ENCODE measurements at places on chromosomes 2 and 18. TPM values are rescaled to one million over a fixed set of nuclear protein-coding genes. Genes with fewer than 3 reads are reported as not detected.
A peak's percentile ranks its signal among the peaks of the same experiment; 100 is the strongest.

Gene DNAH7
- total RNA-seq = 4.3 TPM

Gene KCNIP3
- total RNA-seq = 4.7 TPM

Gene OSBPL6
- total RNA-seq = 0.79 TPM

Gene CMPK2
- total RNA-seq = 4.3 TPM

Gene CCDC85A
- total RNA-seq = 0.20 TPM

Gene MYOM1
- total RNA-seq = 15.7 TPM

Gene ALK
- total RNA-seq = 0.06 TPM

Gene TDRD15
- not detected for total RNA-seq

Gene REG1B
- total RNA-seq = 34,839 TPM

Gene ANO7
- total RNA-seq = 0.97 TPM

Gene KYNU
- 0.12 TPM for total RNA-seq

Gene RESP18
- total RNA-seq = not detected

Gene MARCO
- total RNA-seq = 1.7 TPM

Gene RFTN2
- total RNA-seq = 1.5 TPM

- H3K4me3 ChIP-seq = no peak overlapping the region
- H3K27ac ChIP-seq = no peak overlapping the region
- no peak for DNase-seq
- no peaks in the 10 kb centered on the region for H3K4me1 ChIP-seq
- H3K36me3 ChIP-seq = no peaks in the 10 kb centered on the region
Measured at GRCh38 chr2:6353669-6354068, 512.0 kb downstream of the CMPK2 start.

- no peaks in the 10 kb centered on the region for H3K4me1 ChIP-seq
- DNase-seq = no peak
- H3K27ac ChIP-seq = no peak overlapping the region
- H3K4me3 ChIP-seq = no peak overlapping the region
- H3K27me3 ChIP-seq = no peaks in the 10 kb centered on the region
- H3K36me3 ChIP-seq = no peaks in the 10 kb centered on the region
Measured at GRCh38 chr18:37869051-37869450, 303.5 kb upstream of the CELF4 start.

GRCh38 chr2:127531221-127531648, 4.2 kb upstream of the MYO7B start:
- no peak overlapping the region for H3K27ac ChIP-seq
- no peaks in the 10 kb centered on the region for H3K36me3 ChIP-seq
- H3K4me1 ChIP-seq = peaks cover 2% of the 10 kb centered on the region
- no peak overlapping the region for H3K4me3 ChIP-seq
- no peaks in the 10 kb centered on the region for H3K27me3 ChIP-seq

- H3K27ac ChIP-seq = no peak overlapping the region
- H3K27me3 ChIP-seq = no peaks in the 10 kb centered on the region
- no peak for DNase-seq
- no peaks in the 10 kb centered on the region for H3K4me1 ChIP-seq
- H3K36me3 ChIP-seq = no peaks in the 10 kb centered on the region
Measured at GRCh38 chr2:1830936-1831619, 86.8 kb upstream of the PXDN start.

DNA sequence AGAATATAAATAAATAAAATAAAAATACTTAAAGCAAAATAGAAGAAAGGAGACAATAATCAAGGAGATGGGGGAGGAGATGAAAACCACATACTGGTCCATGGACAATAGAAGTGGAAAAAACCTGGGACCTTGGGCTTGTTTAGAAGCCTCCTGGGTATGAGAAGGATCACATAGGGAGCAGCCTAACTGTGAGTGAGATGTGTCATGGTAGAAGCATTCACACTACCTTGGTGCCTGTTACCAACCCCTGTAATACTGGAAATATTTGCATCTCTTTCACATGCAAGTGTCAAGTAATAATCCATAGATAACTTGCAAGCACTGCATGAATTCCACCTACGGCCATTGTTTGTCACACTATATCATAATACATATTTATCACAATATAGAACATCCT, 23.2 kb upstream of the RNF103 start:
- H3K36me3 ChIP-seq = no peaks in the 10 kb centered on the region
- H3K4me1 ChIP-seq = no peaks in the 10 kb centered on the region
- H3K27me3 ChIP-seq = no peaks in the 10 kb centered on the region
- no peak overlapping the region for H3K27ac ChIP-seq
- DNase-seq = no peak

- no peaks in the 10 kb centered on the region for H3K4me1 ChIP-seq
- no peak overlapping the region for H3K27ac ChIP-seq
- DNase-seq = no peak
- H3K36me3 ChIP-seq = no peaks in the 10 kb centered on the region
- H3K4me3 ChIP-seq = no peak overlapping the region
Measured at GRCh38 chr2:199707593-199708185, 143.3 kb downstream of the FTCDNL1 start.

GRCh38 chr2:42317486-42317885, 43.5 kb downstream of the COX7A2L start:
- DNase-seq = no peak
- H3K4me3 ChIP-seq = no peak overlapping the region
- no peaks in the 10 kb centered on the region for H3K27me3 ChIP-seq

- H3K4me1 ChIP-seq = no peaks in the 10 kb centered on the region
- H3K36me3 ChIP-seq = no peaks in the 10 kb centered on the region
- no peak overlapping the region for H3K4me3 ChIP-seq
- H3K27me3 ChIP-seq = no peaks in the 10 kb centered on the region
- no peak for DNase-seq
Measured at GRCh38 chr2:219461047-219461514, 26.4 kb downstream of the SPEG start.

DNA sequence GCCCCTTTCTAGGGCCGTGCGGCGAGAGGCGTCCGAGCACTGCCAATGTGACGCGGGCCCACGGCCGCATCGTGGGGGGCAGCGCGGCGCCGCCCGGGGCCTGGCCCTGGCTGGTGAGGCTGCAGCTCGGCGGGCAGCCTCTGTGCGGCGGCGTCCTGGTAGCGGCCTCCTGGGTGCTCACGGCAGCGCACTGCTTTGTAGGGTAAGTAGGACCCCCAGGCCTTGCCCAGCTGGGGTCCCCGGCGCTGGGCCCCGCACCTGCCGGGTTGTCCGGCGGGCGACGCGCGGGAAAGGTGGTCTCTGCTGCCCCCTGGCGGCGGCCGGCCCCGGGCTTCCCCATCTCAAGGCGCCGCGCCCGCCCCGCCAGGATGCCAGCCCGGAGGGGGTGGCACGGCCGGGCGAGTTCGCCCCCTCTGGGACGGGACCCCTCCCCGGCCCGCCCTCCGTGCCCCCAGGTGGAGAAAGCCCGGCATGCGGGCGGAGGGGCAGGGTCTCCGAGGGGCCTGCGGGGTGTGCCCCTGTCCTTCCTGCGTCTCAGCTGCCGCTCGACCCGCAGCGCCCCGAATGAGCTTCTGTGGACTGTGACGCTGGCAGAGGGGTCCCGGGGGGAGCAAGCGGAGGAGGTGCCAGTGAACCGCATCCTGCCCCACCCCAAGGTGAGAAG, 1.9 kb downstream of the PRSS56 start:
- no peak overlapping the region for H3K27ac ChIP-seq
- H3K36me3 ChIP-seq = no peaks in the 10 kb centered on the region
- DNase-seq = peak; percentile 71
- H3K4me1 ChIP-seq = no peaks in the 10 kb centered on the region
- H3K27me3 ChIP-seq = peaks cover 17% of the 10 kb centered on the region

- H3K27ac ChIP-seq = peak within 1 kb of the TSS; percentile 39
- no peaks in the 10 kb centered on the region for H3K36me3 ChIP-seq
- H3K4me1 ChIP-seq = no peaks in the 10 kb centered on the region
- DNase-seq = peak; percentile 15
Measured at GRCh38 chr2:238100049-238100820, at the start of gene ESPNL. ESPNL (plus strand) TSS chr2:238100340; CDS start chr2:238100420, 80 bp downstream.

DNA sequence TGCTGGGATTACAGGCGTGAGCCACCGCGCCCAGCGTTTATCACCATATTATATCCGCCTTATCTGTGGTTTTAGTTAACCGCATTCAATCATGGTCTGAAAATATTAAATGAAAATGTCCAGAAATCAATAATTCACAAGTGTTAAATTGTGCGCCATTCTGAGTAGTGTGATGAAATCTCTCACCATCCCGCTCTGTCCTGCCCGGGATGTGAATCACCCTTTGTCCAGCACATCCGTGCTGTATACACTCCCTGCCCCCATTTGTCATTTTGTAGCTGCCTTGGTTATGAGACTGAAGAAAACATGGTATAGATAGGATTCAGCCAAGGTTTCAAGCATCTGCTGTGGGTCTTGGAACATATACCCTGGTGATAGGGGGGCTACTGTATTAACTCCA, 70.7 kb downstream of the TIMM21 start:
- H3K27me3 ChIP-seq = no peaks in the 10 kb centered on the region
- H3K27ac ChIP-seq = no peak overlapping the region
- H3K4me3 ChIP-seq = no peak overlapping the region
- H3K36me3 ChIP-seq = no peaks in the 10 kb centered on the region
- DNase-seq = no peak
- H3K4me1 ChIP-seq = peaks cover 13% of the 10 kb centered on the region

DNA sequence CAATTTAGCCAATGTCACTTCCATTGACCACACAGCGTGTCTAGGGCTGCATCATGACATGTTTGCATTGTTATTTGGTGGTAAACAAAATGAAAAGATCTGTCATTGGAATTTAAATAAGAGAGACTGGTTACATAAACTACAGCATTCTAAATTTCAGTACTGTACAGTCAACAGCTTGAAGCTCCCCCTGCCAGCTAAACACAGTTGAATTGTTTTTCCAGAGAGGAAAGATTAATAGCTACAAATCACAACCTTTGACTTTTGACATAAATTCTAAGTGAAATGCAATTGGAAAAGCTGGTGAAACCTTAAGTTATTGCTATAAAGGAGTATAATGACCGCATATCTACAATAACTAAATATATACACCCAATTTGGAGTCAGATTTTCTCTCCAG, 1600.0 kb upstream of the ACVR2A start:
- no peak overlapping the region for H3K27ac ChIP-seq
- DNase-seq = no peak
- H3K4me1 ChIP-seq = no peaks in the 10 kb centered on the region
- H3K36me3 ChIP-seq = no peaks in the 10 kb centered on the region
- H3K4me3 ChIP-seq = no peak overlapping the region

DNA sequence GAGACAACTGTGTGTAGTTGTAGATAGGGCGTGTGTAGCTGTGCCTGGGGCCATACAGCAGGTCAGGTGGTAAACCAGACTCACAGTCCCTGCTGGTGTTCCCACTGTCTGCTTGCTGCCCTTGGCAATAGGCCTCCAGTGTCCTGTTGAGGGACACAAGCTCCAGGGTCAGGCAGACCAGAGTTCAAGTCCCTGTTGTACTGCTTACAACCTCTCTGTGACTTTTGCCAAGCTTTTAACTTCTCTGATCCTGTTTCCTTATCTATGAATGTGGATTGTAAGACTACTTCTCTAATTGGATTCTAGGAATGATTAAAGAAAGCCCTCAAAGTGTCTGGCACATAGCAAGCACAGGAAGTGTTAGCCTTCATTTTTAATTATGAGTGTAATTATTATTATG, 68.6 kb downstream of the MERTK start:
- no peak overlapping the region for H3K27ac ChIP-seq
- H3K4me1 ChIP-seq = no peaks in the 10 kb centered on the region
- no peak overlapping the region for H3K4me3 ChIP-seq
- DNase-seq = no peak

- H3K36me3 ChIP-seq = no peaks in the 10 kb centered on the region
- no peak overlapping the region for H3K27ac ChIP-seq
- no peaks in the 10 kb centered on the region for H3K27me3 ChIP-seq
- no peak overlapping the region for H3K4me3 ChIP-seq
- no peaks in the 10 kb centered on the region for H3K4me1 ChIP-seq
Measured at GRCh38 chr2:18899725-18900124, 310.4 kb upstream of the NT5C1B start.

- H3K27ac ChIP-seq = no peak overlapping the region
- no peaks in the 10 kb centered on the region for H3K4me1 ChIP-seq
- no peaks in the 10 kb centered on the region for H3K27me3 ChIP-seq
- H3K36me3 ChIP-seq = no peaks in the 10 kb centered on the region
- H3K4me3 ChIP-seq = no peak overlapping the region
- no peak for DNase-seq
Measured at GRCh38 chr18:3625742-3626091, 175.7 kb downstream of the TGIF1 start.

DNA sequence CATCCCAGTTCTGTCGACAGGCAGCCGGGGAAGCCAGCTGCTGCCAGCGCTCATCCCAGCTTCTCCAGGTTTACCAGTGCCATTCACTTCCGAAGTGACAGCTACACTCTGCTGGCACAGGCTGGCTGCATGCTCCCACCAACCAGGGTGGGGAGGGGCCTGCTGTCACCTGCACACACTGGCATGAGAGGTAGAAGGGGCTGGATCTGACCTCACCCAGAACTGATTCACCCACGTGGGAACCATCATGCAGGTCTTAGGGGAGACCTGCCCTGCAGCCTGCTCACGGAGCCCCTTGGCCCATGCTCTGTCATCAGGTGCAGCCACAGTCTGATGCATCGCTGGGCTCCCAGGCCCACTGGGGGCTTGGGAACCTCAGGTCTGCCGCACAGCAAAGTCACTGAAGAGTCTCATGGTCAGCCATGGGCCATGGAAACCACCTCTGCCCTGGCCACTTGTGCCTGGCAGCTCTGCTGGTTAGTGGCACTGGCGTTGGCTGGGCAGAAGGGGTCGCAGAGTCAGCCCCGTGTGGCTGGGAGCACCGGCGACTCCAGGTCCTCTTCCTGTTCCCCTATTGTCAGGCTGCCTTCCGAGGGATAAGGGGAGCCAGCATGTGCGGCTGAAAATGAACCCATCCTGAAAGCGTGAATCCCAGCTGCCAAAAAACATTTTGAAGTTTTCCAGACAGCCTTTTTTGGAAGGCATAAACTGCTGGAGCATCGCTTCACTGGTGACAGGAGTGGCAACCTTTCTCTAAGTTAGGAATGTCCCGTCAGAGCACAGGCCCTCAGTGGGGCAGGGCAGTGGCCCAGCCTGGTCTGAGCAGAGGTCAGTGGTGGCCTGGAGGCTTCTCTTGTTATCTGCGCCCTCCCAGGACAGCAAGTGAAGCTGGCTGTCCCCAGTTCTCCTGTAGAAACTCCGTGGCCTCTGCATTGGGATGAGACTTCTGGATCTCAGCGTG, 157.8 kb downstream of the SEPTIN10 start:
- no peaks in the 10 kb centered on the region for H3K36me3 ChIP-seq
- no peaks in the 10 kb centered on the region for H3K27me3 ChIP-seq
- DNase-seq = peak; percentile 39

GRCh38 chr18:29074147-29074546, 897.2 kb upstream of the CDH2 start:
- H3K27ac ChIP-seq = no peak overlapping the region
- DNase-seq = no peak
- H3K4me3 ChIP-seq = no peak overlapping the region
- H3K27me3 ChIP-seq = no peaks in the 10 kb centered on the region
- H3K4me1 ChIP-seq = no peaks in the 10 kb centered on the region

- peaks cover 6% of the 10 kb centered on the region for H3K4me1 ChIP-seq
- H3K27me3 ChIP-seq = no peaks in the 10 kb centered on the region
- DNase-seq = peak; percentile 88
- H3K4me3 ChIP-seq = peak within 1 kb of the TSS; percentile 52
Measured at GRCh38 chr2:56183643-56184499, at the start of gene CCDC85A. CCDC85A (plus strand) TSS chr2:56183990; CDS start chr2:56184625, 635 bp downstream.

- H3K27me3 ChIP-seq = no peaks in the 10 kb centered on the region
- H3K27ac ChIP-seq = peak overlapping the region; percentile 92
- H3K4me3 ChIP-seq = peak overlapping the region; percentile 94
- peaks cover 40% of the 10 kb centered on the region for H3K4me1 ChIP-seq
- DNase-seq = peak; percentile 87
Measured at GRCh38 chr18:74496508-74497323, 553 bp downstream of the CNDP2 start.
